Transverse colon (tissue), 4 donors: ENCODE measurements at places on chromosomes 7 and 10.

GRCh38 chr7:136102881-136103280 lies 125.7 kb upstream of the MTPN start:
- DNase-seq = no peak

- no peak for DNase-seq
Observed at GRCh38 chr10:70695241-70696030, 23.1 kb downstream of the ADAMTS14 start.

GRCh38 chr7:16826060-16826459 lies 21.3 kb upstream of the AGR2 start:
- DNase-seq = no peak

- DNase-seq = no peak
Observed at GRCh38 chr10:44671319-44671718, 239.8 kb upstream of the TMEM72 start.

- DNase-seq = no peak
Observed at GRCh38 chr7:104136561-104136960, 71.3 kb downstream of the ORC5 start.

DNA sequence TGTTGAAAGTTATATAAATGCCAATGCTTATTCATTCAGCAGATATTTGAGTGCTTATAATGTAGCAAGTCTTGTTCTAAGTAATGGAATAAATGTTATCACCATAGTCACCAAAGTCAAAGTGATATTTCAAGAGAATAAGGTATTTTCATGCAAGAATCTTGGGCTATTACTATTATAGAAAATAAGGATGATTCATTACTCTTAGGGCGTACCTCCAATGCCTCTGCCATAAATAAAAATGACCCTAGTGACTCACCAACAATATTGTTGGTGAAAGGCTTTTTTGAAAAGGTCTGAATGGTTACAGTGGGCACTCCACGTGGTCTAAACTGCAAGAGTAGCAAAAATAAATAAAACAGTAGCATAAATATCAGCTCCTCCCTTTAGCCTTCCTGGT lies 68.4 kb downstream of the RALA start:
- no peak for DNase-seq

DNA sequence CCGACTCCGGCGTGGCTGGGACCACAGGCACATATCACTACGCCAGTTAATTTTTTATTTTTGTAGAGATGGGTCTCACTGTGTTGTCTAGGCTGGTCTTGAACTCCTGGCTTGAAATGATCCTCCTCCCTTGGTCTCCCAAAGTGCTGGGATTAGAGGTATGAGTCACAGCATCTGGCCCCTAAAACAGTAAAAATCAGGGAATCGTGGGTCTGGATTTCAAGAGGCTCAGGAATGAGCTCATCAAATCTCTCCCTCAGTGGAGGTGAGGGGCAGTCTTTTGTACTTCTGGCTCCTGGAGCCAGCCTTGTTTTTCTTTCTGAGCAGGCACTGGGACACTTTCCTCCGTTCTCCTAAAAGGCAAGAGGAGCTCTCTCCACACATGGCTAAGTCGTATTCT lies 32.1 kb upstream of the RHEB start:
- DNase-seq = no peak

DNA sequence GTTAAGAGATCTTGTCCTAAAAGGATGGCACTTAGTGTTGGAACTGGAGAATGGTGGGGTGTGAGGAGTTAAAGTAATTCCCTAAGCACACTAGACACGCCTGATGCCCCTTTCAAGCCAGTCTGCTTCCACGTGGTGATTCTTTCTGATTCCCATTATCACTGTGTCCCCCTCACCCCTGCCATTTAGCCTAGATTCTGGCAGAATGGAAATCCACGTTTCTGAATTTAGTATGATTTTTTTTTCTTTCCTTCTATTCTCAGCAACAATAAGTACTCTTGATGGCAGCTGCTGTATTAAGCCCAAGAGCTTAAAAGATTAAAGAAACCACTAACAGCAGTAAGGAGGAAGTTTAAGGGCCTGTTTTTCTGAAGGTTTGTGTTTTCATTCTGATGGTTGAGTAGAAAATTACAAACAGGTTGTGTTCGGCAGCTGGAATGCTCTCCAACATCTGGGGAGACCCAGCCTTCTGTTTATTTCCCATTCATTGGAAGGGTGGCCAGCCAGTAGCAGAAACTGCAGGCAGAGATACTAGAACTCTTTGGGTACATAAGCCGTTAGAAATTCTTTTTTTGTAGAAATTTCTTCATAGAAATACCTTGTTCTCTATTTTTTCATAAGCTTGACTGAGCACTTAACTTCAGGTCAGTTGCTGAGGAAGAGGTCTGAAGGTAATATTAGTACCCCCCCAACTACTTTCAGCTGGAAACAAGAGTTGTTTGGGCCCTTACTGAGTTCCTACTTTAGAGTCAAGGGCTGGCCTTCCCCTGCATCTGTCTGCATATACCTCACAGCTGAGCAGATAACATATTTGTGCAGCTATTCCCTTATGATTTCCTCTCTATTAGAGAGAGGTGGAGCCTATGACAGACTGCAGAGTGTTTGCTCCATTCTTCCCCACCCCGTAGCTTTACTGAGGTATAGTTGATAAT lies 355.1 kb downstream of the AUTS2 start:
- DNase-seq = no peak
